ENCODE measurements at places on chromosomes 2 and 18.

GRCh38 chr18:56645415-56646016, 5.6 kb upstream of the WDR7 start:
- no peak for DNase-seq

DNA sequence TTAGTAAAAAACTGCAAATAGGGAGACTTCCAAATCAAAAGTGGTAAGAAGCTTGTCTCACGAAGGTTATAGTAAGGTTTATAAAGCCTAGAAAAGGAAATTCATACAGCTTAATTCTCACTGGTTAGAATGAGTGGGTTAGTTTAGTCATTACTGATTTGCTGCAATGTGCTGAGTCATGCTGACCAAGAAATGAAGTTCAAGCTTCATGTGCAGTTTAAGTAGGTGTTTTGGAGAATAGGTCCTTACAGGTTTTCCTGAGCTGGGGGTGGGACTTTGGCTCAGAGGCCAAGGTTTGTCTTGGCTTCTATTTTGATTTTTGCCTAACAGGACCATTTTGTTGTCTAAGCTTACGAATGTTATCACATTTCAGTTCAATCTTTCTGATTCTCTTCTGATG, 15.1 kb downstream of the CLIP4 start:
- peak; percentile 8 for DNase-seq

DNA sequence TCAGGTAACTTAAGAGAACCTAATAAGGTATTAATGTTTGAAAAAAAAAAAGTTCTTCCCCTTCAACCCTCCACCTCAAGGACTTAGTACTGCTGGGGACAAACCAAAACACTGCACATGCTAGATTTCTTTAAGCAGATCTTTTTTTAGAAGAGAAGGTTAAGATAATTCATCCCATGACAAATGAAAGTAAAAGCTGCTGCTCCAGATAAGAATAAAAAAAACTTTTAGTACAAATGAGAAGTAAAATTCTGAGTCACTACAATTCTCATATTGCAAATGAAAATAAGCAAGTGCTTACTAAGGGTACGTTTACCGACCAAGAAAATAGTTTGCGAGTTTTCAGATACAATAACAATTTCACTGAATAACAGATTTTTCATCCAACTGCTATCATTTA, 8.9 kb downstream of the STAM2 start:
- no peak for DNase-seq

DNA sequence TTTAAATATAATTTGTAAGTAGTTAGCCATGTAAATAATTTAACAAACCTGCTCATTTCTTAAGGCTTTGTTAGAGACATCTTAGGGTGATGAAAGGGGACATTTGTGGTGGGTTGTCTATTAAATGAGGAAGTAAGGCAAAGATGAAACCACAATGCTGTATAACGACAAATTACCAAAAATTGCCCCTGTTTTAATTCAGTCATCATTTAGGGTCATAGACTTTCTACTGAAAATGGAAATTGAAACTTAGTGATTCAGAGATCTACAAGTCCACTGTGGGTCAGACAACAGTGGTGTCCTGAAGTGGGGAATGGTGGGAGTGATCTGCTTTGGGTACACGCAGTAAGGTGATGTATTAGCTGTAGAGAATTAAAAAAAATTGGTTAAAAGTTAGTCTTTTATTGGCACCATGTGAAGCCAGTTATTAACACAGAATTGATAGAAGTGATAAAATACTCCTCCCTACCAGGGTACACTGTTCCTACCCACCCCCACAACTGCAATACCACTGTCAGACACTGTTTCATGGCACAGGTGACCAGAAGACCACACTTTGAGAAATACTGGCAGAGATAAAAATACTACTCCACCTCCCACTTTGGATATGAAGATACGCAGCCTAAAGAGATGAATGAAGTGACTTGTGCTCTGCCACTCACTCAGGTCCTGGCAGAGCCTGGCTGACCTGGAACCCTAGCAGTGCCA, 13.4 kb downstream of the CERS6 start:
- no peak for DNase-seq

DNA sequence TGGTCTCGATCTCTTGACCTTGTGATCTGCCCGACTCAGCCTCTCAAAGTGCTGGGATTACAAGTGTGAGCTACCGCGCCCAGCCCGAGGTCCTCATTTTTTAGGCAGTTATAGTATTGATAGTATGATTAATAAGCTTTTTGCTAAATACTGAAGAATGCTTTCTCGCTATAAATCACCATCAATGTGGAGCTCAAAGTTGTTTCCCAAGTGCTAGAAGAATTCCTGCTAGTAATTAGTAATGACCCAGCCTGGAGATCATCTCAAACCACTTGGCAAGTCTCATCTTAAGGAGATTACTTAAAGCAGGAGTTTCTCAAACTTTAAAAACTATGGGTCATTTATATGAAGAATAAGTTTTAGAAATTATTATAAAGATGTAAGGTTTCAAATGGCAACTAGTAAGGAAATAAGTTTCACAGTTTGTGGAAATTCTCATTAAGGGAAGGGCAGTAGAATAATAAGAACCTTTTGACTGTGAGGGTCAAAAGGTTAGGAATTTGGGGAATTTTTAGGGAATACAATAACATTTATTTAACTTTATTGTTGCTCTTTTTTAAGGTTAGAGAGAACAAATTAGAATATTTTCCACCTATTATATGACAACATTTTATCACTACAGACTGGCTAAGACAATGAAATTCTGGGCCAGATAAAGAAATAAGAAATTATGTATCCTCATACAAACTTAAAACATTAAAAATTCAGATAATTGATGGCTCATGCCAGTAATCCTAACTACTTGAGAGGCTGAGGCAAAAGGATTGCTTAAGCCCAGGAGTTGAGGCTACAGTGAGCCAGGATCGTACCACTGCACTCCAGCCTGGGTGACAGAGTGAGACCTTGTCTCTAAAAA, 148.6 kb upstream of the MAP3K20 start:
- DNase-seq = no peak

DNA sequence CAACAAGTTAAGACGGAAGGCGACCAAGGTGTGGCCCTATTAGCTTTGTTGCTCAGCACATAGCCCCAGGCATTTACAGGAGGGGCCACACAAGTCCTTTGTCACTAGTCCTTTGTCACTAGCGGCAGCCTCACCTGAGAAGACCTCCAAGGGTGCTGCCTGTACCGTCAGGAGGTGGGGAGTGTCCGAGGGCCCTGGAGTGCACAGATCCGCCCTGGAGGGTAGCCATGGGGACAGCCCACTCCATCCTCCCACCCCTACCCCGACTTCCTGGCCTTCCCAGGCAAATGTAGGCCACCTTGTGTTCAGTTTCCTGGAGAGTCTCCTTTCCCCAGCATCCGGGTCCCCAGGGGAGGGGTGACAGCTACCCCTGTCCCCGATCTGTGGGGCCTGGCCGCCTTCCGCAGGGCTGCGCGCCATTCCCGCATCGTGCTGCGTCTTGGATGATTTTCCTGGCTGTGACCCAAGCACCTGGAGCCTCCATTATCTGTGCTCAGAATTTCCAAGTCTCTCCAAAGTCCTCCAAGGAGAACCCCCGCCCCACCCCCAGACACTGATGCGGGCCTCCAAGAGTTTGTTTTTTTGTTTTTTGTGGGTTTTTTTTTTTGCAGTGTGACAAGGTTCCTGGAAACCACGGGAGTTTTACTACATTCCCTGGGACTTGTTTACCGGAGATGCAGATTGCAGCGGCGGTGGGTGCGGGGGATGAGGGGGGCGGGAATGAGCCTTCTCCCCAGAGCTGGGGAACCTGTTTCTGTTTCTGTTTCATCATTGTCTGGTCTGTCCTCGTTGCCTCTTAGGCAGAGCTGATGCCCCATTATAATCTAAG, 28.6 kb downstream of the TEX44 start:
- peak; percentile 21 for DNase-seq

- peak; percentile 53 for DNase-seq
Observed at GRCh38 chr2:9800975-9801726, 42.1 kb upstream of the TAF1B start.

DNA sequence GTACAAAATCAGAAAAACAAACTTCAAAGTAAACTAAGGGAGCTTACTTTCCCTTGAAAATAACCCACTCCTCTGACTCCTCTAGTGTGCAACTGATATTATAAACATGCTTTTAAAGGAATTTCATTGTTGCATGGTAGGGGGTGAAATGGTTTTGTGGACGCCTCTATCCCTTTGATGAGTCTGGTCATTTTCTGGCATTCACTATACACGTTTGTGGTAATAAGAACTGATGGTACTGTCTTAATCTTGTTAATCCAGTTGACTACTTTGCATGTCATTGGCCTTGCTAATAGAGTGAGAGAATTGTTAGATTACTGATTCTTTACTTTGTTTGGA, 2.8 kb downstream of the INSIG2 start:
- DNase-seq = no peak
